Testis (tissue), 5 donors: ENCODE measurements at places on chromosomes 1 and 21. TPM values are rescaled to one million over a fixed set of nuclear protein-coding genes. Genes with fewer than 3 reads are reported as not detected.

C1orf185 gene
- 8.2 TPM for total RNA-seq

FCRL6 gene
- 0.56 TPM for total RNA-seq

EFNA1 gene
- 14.5 TPM for total RNA-seq

AMY1B gene
- not detected for total RNA-seq

RAD54L gene
- total RNA-seq: 31.4 TPM

C1orf105 gene
- 15.1 TPM for total RNA-seq

RIMKLA gene
- 2.4 TPM for total RNA-seq

PTBP2 gene
- total RNA-seq: 61.4 TPM

IL24 gene
- not detected for total RNA-seq

PDZK1 gene
- 0.94 TPM for total RNA-seq

KRTAP19-1 gene
- total RNA-seq: not detected

SLC30A10 gene
- total RNA-seq: 2.4 TPM

PPIE gene
- total RNA-seq: 82.8 TPM

GRCh38 chr1:151803164-151803563, 2.1 kb downstream of the LINGO4 start:
- no peak for DNase-seq

GRCh38 chr1:209837671-209838070, 9.9 kb downstream of the UTP25 start:
- no peak for DNase-seq

GRCh38 chr1:111647736-111648135, 28.1 kb downstream of the RAP1A start:
- DNase-seq: no peak

GRCh38 chr1:246599315-246599714, 33.1 kb downstream of the CNST start:
- DNase-seq: no peak

DNA sequence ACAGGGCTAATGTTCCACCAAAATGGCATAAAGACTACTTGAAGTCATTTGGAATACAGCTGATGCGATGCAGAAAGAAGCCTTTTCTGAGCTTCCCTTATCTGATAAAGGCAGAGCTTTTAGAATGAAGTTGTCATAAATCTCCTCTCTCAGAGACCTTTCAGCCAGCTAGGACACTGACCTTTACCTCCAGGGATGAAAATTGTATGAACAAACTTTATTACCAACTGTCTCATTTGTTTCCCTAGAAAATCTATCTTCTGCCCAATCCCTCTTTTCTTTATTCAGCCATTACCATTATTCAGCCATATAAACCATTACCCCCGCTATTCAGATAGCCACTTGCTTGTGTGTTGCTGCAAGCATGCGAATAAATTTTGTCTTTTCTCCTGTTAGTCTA, 29.7 kb upstream of the RNF2 start:
- DNase-seq: no peak

DNA sequence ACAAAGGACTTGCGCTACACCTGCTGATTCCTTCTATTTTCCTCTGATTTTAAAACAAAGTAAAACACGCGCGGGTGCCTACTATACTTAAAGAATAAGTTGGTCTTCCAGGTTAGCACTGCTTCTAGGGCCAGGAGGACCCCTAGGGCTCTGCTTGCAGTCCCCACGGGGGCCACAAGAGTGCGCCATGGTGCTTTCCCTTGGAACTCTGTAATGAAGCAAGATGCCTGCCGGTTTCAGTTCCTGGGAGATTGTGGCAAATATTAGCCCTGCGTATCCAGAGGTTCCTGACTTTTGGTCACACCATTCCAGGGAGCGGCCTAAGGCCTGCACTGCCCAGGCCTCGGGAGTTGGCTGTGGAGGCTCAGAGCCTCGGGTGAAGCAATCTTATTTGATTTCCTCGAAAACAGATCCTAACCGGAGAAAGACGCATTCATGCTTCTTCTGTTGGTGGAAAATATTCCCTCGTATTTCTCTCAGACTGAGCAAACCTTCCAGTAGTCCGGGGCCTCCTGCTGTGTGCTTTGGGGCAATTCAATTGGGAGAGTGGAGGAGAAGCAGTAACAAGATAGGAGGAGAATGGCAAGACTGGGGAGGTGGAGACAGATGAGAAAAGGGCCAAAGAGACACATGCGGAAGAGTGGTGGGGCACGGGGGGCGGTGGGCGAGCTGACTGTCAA, 25.3 kb downstream of the ADAM30 start:
- DNase-seq: peak; percentile 92

DNA sequence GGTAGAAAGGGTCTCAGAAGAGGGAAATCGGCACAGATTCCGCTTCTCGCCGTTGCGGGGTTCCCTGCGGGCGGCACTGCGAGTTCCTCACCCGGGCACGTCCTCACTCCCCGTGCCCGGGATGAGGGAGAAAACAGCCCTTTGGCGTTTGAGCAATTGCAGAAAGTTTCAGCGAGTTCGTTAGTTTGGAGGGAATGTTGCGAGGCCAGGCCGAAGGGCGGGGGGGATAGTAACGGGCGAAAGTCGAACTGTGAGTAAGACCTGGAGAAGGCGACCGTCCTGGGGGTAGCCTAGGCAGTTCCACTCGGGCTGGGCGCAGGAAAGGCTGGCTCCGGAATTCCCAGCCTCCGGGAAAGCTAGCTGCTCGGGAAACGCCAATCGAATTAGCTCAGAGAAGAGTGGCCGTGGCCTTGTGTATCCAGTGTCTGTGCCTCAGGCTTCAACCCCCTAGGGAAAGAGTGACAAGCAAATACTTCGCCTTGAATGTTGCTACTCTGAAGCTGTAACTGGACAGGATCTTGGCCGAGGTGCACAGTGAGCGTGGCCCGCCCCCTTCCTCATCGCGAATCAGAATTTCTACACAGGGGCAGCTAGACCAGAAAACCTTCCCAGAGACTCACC, 787 bp downstream of the PTGFR start:
- peak; percentile 19 for DNase-seq

- no peak for DNase-seq
Measured at GRCh38 chr1:38667626-38668025, 191.9 kb downstream of the RRAGC start.

- DNase-seq: no peak
Measured at GRCh38 chr1:118960026-118960561, 28.0 kb downstream of the TBX15 start.

- peak; percentile 54 for DNase-seq
Measured at GRCh38 chr1:6625584-6626149, 999 bp downstream of the THAP3 start.

- no peak for DNase-seq
Measured at GRCh38 chr1:24540051-24540905, 15.6 kb upstream of the NCMAP start.

GRCh38 chr1:19894218-19894617, 12.0 kb downstream of the OTUD3 start:
- DNase-seq: no peak

- no peak for DNase-seq
Measured at GRCh38 chr1:116954440-116954839, 44.7 kb downstream of the PTGFRN start.

GRCh38 chr1:93749894-93750301, 68.3 kb upstream of the BCAR3 start:
- DNase-seq: no peak

DNA sequence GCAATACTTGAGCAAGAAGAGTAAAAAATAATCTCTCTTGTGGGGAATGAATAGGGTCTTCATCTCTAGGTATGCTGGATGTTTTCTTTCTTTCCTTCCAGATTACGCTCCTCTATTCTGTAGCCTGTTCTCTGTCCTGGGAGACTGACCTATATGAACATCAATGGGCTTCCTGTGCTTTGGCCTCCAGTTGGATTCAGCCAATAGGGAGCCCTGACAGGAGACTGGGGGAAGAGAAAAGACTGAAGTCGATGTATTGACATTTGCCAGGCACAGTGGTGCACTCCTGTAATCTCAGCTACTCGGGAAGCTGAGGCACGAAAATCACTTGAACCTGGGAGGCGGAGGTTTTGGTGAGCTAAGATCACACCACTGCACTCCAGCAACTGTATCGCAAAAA, 17.6 kb downstream of the SEMA6C start:
- no peak for DNase-seq

DNA sequence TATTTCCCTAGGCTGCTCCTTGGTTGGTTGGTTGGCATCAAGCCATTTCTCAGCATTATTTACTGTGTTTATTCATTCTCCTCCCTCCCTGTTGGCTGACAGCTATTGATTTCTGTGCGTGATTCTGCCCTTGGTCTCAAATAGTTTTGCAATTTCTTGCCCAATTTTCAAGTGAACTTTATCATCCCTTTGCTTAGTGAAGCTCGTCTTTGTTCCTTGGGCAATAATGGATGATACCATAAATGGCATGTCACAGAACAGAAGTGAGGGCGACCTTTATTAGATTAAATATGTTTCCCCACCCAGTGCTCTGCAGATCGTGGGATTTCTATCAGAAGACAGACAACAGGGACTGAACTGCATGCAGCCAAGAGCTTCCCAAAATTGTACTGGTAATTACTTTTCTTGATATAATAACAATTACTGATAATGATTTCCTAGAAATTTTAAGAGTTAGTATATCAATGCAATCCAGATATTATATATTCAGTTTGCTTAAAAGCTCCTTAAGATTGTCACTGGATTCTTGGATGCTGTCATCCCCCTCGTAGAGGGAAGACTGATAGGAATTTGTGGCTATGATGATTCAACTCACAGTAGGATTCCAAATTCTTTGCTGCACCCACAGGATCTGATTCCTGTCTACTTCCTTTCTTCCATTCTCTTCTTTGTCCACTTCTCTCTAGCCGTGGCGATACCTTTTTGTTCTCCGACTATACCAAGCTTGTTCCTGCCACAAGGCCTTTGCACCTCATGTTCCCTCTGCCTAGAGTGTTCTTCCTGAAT, 122.1 kb upstream of the KAZN start:
- DNase-seq: no peak

GRCh38 chr1:216448011-216448510, 24.8 kb upstream of the USH2A start:
- DNase-seq: no peak

DNA sequence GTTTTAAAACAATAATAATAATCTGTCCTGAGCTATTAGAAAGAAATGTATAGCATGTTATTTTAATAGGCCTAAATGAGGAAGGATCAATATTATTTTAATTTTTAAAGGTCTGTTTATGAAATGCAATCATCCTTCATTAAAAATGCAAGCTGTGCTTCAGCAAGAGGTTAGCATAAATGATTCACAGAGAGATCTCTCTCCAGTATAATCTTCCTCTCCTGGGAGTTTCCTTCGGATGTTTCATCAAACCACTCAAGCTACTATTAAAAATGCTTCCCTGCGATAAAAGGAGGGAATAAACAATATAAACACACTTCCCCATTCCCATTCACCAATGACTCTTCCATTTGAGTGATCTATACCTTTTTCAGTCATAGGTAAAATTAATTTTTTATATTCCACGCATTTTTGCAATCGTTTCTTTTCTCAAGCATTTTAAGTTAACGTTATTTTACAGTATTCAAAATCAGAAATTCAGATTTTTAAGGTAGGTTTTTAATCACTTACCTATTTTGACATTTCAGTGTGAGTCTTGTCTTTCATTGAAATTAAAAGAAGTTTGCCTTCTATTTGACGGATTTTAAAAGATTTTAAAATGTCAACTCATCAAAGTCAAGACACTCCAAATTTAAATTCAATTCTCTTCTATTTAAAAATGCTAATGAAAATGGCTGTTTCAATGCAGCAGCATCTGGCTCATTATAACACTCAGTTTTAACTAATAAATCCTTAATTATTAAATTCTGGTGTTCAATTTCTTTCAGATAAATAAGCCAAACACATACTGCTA, 64.3 kb downstream of the RERE start:
- no peak for DNase-seq

DNA sequence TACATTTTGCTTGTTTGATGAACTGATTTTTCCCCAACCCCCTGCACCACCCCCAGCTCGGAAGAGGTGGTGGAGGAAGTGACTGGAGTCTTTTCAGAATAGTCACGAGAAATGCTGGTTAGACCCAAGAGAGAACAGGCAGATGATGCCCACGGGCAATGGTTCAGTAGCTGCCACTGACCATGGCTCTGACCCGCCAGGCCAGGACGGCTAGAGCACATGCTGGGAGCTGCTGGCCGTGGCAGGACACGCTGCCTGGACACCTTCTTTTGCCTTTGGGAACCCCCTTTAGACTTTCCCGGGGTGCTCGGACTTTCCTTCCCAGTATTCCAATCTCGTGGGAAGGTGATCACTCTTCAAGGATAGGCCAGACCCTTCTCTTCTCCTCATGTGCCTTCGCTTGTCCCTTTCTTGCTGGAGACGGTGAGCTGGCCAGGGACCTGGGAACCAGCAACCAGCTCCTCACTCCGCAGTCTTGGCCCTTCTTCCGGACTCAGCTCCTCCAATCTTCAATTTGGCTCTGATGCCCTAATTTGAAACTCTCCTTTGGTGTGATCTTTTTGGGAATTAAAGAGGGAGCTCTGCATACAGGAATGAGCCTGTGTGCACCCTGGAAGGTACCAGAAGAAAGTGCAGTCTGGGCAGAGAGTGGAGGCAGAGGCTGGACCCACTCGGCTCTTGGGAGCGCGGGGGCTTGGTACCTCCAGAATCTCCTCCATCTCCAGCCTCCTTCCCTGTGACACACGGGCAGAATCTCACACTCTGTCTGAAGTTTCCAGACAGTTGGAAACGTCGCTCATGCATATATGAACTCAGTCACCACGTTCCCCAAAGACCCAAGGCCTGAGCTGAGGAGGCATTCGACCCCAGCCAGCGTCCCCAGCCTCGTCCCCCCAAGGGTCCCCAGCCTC, 4.0 kb upstream of the PDE9A start:
- no peak for DNase-seq

GRCh38 chr1:17773591-17774326, 18.6 kb downstream of the ACTL8 start:
- no peak for DNase-seq

- no peak for DNase-seq
Measured at GRCh38 chr21:22468893-22469292, 1470.7 kb downstream of the NCAM2 start.

DNA sequence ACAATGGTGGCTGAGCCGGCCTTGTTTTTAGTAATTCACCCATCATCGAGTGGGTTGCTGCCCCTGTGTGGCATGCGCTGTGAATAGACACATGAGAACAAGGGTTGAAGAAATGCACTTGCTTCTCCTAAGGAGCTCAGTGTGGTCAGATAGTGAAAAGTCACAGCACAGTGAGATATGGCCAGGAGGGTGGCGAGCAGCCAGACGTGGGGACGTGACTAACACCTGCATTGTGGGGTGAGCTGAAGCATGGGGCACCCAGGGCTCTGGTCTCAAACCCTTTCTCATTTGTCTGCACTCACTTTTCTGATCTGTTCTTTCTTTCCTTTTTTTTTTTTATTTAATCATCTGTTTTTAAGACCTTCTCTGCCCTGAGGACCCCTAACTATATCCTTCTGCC, 13.5 kb downstream of the MTARC1 start:
- no peak for DNase-seq

GRCh38 chr1:19941206-19941568, 17.8 kb upstream of the PLA2G2E start:
- DNase-seq: no peak

GRCh38 chr1:83064589-83065242, 934.2 kb downstream of the TTLL7 start:
- DNase-seq: no peak

DNA sequence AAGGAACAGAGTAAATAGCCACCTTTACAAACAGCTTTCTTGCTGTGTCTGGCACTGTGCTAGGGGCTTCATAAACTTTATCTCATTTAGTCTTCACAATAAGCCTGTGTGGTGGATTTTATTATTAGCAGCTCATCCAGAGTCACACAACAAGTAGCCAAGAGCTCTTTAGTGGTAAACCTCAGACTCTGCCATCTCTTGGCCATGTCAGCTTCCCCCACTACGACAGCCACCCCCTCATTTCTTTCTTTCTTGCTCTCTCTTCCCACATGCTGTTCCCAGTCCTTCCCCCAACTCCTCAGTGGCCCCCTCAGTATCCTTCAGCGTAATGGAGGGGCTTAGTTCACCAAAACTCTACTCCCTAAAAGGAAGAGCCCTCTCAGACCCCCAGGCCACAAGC, 1.2 kb upstream of the ZNF683 start:
- no peak for DNase-seq
